Stimulated activated CD4-positive, alpha-beta T cell treated with anti-CD3 and anti-CD28 coated beads, Interleukin-2, amount 100 ng/mL, for 4 hours (primary cell): ENCODE measurements at places on chromosomes 2 and 18.

DNA sequence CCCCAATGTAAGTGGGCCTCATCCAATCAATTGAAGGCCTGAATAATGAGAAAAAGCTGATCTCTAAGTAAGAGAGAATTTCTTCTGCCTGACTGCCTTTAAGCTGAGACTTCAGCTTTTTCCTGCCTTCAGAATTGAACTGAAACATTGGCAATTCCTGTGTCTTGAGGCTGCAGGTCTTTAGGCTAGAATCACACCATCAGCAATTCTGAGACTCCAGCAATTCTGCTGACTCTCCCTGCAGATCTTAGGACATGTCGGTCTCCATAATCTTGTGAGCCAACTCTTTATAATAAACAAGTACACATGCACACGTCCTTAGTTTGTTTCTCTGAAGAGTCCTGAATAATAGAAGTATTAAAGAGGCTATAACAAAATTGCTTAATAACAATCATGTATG is 209.1 kb downstream of the FSIP2 start:
- DNase-seq, result no peak

DNA sequence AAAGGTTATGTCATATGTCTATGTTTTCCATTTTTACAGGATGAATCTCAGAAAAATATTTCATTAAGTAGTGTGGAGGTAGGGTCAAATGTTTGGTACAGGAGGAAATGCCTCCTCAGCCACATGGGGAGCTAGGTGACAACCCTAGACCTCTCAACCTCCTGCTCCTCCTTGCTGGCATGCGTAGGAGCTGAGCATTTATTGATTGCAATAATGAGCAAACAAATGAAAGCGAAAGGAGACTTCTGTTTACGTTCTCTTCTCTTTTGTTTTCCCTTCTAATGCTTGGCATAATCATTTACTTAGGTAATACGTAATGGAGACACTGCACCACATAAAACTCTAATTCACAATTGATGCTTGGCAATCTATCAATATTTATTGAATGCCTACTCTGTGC is 95.1 kb upstream of the CCBE1 start:
- no peak for DNase-seq

DNA sequence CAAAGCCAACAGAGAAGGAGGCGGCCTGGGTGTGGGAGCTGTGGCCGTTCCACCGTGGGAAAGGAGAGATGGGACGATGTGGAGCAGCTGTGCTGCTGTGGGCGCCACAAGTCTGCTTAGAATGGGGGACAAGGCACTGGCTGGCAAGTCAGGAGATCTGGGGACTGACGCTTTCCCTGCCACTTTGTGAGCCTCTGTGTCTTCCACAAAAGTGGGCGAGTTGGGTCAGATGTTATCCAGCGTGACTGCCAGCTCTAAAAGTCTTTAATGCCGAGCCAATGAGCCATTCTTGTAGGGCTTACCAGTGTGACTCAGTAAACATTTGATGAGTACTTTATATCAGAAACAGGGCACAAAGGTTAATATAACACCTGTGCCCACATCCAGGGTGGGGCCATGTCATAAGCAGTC is 113.6 kb upstream of the MGAT5 start:
- no peak for DNase-seq

DNA sequence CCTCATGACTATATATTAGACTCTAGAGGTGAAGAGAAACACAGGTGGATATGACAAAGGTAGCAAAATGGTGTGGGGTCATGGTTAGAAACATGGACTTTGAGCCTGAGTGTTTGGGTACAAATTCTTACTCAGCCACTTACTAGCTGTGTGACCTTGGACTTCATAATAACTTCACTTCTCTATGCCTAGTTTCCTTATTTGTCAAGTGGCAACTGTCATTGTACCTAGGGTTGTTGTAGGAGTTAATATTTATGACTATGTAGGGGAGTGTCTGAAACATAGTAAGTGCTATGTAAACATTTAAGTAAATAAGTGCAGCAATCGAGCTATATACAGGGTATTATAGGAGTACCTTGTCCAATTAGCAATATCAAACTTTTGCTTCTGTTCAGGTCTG is 49.7 kb upstream of the RAPH1 start:
- no peak for DNase-seq
